NCI-H1930 (cell line): ENCODE measurements at places on chromosomes 2 and 18.

GRCh38 chr2:71691747-71692441 is 238.5 kb downstream of the DYSF start:
- DNase-seq, result no peak

GRCh38 chr2:237535385-237536082 is 30.8 kb upstream of the PRLH start:
- DNase-seq, result no peak

GRCh38 chr2:227848586-227848985 is 22.8 kb upstream of the DAW1 start:
- DNase-seq, result no peak

- DNase-seq, result no peak
These were observed 160.5 kb downstream of the GLI2 start for GRCh38 chr2:120896126-120896525.

- peak; percentile 73 for DNase-seq
These were observed at the start of gene LBH for GRCh38 chr2:30231212-30231995. LBH (plus strand) TSS chr2:30231534; CDS start chr2:30231739, 205 bp downstream.

DNA sequence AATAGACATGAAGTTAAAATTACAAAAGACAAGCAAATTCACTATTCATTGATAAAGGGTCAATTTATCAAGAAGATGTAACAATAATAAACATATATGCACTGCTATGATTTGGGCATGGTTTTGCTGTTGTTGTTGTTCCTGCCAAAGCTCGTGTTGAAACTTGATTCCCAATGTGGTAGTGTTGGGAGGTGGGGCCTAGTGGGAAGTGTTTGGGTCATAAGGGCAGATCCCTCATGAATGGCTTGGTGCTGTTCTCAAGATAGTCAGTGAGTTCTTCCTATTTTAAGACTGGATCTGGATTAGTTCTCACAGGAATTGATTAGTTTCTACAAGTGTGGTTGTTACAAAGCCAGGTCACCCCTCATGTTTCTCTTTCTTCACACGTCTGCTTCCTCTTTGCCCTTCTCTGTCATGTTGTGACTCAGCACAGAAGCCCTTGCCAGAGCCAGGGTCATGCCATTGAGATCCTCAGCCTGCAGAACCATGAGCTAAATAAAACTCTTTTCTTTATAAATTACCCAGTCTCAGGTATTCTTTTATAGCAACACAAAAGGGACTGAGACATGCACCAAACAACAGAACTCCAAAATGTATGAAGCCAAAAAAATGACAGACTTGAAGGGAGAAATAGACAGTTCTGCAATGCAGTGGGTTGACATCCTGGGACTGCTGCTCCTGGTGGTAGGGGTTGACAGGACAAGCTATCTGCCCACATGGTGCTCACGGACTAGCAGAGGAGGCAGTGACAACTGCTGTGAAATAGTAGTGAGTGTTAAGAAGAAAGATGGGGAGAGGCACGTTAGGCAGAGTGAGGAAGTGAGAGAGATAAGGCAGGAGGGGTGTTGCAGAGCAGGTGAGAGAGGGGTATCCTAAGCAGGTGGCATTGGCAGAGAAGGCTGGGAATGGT is 18.6 kb upstream of the SKA1 start:
- DNase-seq, result no peak

DNA sequence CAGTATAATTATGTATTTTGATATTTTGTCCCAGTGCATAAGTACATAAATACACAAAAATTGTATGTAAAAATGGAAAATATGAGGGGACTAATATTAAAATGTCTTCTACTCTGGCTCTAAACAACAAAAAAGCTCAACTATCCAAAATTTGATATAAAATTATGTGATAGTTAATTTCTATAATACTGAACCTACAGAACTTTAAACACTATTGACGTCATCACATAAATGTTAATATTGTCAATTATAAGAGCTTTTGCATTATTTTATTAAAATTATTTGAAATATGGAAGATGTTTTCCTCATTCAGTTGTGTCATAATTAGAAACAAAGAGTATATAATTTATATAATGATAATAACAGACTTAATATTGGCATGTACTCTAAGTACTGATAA is 1139.7 kb upstream of the TMEFF2 start:
- DNase-seq, result no peak

GRCh38 chr2:76464310-76464709 is 753.6 kb upstream of the GCFC2 start:
- no peak for DNase-seq

DNA sequence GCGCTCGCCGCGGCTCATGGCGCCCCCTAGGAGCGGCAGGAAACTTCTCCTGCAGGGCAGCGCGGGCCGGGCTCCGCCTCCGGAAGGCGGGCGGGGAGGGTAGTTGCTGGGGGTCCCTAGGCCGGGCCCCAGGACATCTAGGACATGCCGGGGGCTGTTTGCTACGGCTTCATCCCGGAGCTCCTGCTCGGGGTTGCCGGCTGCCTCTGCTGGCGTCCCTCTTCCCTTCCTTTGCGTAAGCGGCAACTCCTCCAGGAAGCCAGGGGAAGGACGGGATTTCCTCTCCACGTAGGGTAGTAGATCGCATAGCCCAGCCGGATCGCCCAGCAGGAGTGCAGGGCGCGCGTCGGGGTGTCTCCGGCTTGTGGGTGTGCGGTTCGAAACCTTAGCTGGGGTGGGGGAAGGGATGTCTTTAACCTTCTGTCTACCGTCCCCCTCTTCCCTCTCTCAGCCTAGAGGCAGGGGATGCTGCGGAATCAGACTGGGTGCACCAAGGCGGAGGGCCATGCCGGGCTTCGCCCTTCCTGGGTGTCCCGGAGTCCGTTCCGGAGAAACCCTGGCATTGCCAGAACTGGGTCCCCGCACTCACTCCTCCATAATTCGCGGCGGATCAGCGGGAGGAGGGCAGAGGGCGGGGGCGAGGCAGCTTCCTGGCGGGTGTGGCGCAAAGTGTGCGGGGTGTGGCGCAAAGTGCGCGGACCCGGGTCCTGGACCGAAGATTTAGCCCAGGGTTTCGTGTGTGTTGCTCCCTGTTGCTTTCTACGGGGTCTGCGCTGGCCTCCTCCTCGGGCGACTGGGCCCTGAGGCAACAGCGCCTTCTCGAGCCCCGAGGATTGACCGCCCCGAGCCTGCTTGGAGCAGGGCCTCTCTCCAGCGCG is 12.2 kb upstream of the SKOR2 start:
- peak; percentile 80 for DNase-seq

DNA sequence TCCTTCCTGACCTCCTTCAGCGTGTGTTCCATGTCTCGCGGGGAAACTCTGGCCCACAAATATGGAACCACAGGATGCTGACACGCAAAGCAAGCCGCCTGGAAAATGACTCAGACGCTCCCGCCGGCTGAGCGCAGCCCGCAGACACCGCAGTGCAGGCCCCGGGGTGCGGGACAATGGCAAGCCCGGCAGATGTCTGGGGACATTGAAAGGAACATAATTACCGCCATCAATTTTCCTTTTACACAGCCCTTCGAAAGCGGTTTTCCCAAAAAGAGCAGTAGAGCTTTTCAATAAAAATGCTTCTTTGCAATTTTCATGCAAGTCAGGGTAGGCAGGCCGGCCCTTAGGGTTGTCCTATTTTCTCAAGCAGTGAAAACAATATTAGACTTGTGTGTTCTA is 159.2 kb upstream of the SH3BP4 start:
- peak; percentile 77 for DNase-seq

- no peak for DNase-seq
These were observed 308.7 kb upstream of the SALL3 start for GRCh38 chr18:78670778-78671391.

- DNase-seq, result no peak
These were observed 69.4 kb downstream of the CABLES1 start for GRCh38 chr18:23204589-23205235.

DNA sequence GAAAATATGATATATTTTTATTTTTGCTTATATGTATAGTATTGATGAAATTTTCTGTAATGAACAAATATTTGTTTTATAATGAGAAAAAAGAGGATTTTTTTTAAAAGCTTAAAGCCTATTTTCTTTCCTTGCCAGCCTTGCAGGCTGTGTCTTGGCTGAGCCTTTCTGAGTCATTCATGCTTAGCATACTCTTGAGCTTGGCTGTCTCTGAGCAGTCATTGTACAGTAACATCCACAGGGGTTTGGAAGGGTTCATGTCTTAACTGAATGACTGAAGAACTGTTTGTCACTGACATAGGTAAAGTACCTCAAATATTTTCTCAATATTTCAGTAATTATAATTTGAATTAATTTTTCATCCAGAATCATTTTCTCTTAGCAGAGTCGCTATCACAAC is 49.3 kb downstream of the GPR39 start:
- DNase-seq, result no peak

DNA sequence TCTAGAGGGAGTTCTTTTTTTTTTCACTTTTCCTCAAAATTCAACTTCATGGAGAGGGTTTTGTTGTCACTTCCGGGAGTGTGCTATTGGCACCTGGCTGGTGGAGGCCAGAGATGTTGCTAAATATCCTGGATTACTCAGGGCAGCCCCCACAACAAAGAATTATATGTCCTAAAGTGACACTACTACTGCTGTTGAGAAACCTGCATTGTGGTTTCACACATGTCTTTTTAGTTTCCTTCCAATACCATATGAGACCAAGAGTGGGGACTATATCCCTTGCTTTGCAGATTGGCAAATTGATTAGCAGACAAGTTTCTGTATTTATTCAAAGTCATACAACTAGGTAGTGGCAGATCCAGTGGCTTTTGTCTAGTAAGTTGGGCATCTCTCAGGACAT is 826.8 kb downstream of the TRIB2 start:
- DNase-seq, result no peak

DNA sequence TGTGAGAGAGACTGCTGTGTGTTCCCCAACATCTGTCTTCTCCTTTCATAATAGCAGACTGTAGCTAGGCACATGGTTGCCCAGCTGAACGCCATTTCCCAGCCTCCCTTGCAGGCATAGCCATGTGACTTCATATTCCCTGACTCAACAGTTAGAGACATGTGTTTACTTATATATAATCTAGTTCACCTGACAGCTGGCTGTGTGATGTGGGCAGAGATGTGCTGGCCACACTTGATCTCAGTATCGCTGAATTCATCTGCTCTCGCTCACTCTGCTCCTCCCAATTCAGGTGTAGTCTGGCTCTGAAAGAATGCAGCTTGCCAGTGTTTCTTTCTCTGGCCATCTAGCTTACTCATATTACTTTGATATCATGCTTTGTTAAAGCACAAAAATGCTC is 52.3 kb upstream of the SEC11C start:
- no peak for DNase-seq

DNA sequence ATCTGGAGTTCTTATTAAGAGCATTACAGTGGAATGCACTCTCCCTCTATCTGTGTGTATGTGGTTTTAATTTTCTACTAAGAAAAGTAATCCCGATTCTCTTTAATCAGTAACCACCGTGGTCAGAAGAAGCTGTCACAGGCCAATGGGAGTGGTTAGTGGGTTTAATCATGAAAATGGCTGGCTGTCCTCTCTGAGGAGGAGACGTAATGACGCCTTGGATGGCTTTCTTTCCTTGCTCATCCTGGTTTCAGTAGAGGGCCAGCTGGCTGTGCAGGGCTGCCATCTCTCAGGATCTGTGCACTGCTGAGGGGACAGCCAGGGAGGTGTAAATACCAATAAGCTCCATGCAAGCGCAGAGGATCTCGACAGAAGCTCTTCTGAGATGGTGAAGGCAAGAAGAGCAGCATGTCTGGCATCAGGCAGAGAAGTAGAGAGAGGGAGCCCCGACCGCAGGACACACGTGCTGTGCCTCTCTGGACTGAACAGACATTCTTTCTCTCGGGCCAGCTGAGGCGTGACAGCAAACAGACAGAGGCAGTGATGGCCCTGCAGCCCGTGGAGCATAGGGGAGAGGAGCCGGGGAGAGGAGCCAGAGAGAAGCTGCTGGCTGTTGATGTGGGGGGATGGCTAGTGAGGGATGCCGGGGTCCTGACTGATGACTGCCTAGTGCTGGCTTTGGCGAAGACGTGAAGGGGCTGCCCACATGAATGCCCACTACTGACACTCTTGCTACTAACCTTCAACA is 65.1 kb upstream of the DAPL1 start:
- DNase-seq, result no peak

GRCh38 chr2:134667541-134667940 is 51.3 kb downstream of the TMEM163 start:
- no peak for DNase-seq

GRCh38 chr2:35374845-35375244 is 980.7 kb upstream of the CRIM1 start:
- no peak for DNase-seq

GRCh38 chr18:23265682-23266399 is 130.6 kb downstream of the CABLES1 start:
- DNase-seq, result no peak

- DNase-seq, result no peak
These were observed 5.0 kb downstream of the C1D start for GRCh38 chr2:68057658-68058396.

- DNase-seq, result no peak
These were observed 17.5 kb downstream of the BZW1 start for GRCh38 chr2:200829258-200829655.

GRCh38 chr2:207408086-207408794 is 121.5 kb upstream of the CREB1 start:
- peak; percentile 86 for DNase-seq

DNA sequence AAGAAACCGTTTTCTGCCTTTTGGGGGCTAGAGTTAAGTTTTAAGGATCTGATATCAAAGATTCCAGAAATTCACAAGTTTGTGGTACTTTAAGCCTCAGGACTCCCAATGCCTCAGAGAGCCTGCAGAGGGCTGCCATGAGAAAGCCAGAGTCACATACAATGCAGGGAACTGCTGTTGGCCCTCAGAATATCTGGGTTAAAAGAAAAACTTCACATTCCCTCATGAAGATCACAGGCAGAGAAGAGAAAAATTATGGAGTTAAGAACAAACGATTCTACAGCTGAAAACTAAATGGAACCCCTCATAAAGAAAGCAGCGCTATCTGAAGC is 39.5 kb downstream of the HDAC4 start:
- no peak for DNase-seq

DNA sequence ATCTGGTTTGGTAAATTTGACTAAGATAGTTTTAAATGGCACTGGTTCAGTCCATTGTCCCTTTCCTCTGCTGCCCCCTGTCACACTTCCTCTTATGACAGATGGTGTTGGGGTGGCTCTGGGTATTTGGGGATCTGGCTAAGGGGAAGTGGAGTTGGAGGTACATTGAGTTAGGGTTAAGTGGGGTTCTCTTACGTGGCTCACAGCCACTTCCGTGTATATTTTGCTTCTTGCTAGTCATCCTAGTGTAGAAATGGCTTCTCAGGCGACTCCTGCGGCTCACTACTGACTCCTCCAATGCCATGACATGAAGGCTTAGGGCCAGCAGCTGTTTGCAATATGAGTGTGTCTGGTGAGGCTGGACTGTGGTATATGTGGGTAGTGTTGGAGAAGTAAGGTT is 187.0 kb downstream of the HAUS1 start:
- DNase-seq, result no peak

- DNase-seq, result no peak
These were observed 156.0 kb downstream of the TFCP2L1 start for GRCh38 chr2:121128741-121129659.
